Stimulated activated CD8-positive, alpha-beta memory T cell treated with anti-CD3 and anti-CD28 coated beads, Interleukin-7, amount 100 ng/mL, for 4 hours (primary cell): ENCODE measurements at places on chromosomes 7 and 10.

- DNase-seq: no peak
Measured at GRCh38 chr7:77409005-77409738, 7.0 kb downstream of the GSAP start.

- DNase-seq: no peak
Measured at GRCh38 chr7:76054123-76055120, 6.5 kb downstream of the MDH2 start.

DNA sequence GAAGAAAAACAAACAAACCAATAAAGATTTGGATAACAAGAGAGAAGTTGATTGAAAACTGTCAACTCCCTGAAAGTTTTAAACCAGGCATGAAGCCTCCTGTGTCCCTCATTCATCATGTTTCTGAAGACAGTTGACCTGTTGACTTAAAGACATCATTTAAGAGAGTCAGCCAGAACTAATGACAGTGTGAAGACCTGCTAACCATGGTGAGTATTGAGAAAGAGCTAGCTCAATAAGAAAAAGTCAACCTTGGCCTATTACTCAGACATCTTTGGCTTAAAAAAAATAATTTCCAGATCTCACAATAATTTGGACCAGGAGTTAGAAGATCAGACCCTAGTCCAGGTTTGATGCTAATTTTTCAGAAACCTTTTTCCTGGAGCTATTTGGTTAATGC is 45.3 kb upstream of the ANKRD1 start:
- no peak for DNase-seq

DNA sequence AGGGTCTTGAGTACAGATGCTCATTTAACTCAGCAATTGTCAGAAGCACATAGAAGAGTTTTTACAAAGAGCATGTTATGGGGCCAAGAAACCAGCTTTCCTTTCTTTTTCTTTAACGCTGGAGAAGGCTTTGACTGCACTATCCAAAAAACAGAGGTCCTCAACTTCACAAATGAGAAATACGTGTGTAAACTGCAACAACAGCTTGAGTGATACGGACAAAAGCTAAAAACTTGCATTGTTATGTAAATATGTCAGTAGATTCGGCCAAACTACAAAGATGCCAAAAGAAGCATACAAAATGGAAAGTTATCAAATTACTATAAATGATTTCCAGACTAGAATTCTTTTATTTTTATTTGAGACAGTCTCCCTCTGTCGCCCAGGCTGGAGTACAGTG is 62.4 kb upstream of the C10orf90 start:
- DNase-seq: no peak

- DNase-seq: no peak
Measured at GRCh38 chr7:131072505-131073091, 255.1 kb upstream of the MKLN1 start.

GRCh38 chr10:116765648-116766081 is 23.3 kb upstream of the HSPA12A start:
- no peak for DNase-seq

DNA sequence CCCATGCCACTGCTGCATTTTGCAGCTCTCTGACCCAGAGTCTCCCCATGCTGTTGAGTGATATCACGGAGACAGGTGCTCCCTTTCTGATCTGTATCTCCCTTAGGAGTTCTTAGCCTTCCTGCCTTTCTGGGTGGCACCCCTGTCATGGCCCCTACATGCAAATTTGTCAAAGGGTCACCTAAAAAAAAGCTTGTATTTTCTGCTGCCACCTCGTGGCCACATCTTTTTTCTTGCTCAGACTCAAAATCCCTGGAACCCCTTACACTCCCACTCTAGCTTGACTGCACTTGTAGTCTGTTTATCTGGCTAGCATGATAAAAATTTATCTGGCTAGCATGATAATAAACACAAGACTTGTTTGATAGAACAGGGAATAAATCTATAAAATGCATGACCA is 809.1 kb downstream of the SORCS1 start:
- DNase-seq: no peak

- no peak for DNase-seq
Measured at GRCh38 chr7:121561717-121562116, 165.6 kb upstream of the FAM3C start.

- DNase-seq: no peak
Measured at GRCh38 chr10:36344240-36345174, 702.4 kb upstream of the FZD8 start.

- no peak for DNase-seq
Measured at GRCh38 chr10:128060341-128061250, 65.6 kb downstream of the MKI67 start.

- DNase-seq: no peak
Measured at GRCh38 chr7:47308808-47309207, 273.1 kb downstream of the TNS3 start.

- DNase-seq: no peak
Measured at GRCh38 chr10:117086546-117086945, 51.5 kb downstream of the VAX1 start.

GRCh38 chr10:95312257-95312656 is 21.5 kb upstream of the PDLIM1 start:
- DNase-seq: no peak

DNA sequence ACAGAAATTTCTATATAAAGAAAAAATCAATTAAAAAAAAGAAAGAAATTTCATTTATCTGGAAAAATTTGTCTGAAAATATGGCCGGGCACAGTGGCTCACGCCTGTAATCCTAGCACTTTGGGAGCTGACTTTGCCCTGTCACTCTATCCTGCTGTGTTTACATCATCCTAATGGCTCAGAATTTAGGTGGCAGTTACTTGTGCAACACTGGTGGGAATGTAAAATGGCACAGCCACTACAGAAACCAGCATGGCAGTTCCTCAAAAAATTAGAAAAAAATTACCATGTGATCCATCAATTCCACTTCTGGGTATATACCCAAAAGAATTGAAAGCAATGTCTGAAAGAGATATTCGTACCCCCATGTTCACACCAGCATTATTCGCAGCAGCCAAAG is 405.2 kb upstream of the AUTS2 start:
- DNase-seq: no peak

DNA sequence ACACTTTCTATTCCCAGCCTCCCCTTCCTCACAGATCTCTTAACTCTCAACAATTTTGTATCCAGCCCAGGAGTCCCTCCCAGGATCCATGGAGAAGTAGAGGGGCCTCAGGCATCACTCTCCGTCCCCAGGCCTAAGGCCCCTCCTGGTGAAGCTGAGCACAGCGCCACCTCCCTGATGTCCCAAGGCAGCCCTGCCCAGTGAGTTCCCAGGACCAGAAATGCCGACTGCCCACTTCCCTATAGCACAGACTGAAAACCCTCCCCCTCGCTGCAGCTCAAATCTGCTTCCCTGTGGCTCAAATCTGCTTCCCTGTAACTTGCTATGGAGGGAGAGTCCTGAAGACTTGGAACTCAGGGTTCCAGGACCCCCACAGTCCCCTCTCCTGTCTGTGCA is 35.6 kb downstream of the YKT6 start:
- DNase-seq: no peak

DNA sequence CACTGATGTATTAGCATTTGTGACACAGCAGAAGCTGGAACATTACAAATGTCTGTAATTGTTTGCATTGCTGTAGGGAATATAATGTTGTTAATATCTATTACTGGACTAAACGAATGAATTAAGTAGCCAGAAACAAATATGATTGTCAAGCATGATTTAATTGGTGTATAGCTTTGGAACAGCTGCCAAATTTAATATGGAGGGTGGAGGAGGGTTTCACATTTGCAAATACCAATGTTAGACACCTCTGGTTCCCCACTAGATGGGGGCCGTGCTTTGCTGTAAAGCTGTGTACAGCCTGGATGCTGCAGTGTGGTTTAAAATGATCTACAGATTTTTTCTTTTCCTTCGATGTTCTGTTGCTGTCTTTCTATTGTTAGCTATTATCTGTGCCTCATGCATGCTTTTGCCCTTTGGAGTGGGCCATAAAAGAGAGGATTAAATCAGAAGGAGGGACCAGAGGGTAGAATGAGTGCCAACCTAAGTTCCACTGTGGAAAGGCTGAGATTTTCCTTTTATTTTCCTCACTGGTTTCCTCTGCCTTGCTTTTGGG is 23.1 kb downstream of the DNAJB9 start:
- DNase-seq: no peak

- DNase-seq: no peak
Measured at GRCh38 chr10:48330269-48330668, 23.8 kb downstream of the MAPK8 start.

GRCh38 chr10:89296220-89296648 is 5.6 kb upstream of the IFIT2 start:
- DNase-seq: no peak

DNA sequence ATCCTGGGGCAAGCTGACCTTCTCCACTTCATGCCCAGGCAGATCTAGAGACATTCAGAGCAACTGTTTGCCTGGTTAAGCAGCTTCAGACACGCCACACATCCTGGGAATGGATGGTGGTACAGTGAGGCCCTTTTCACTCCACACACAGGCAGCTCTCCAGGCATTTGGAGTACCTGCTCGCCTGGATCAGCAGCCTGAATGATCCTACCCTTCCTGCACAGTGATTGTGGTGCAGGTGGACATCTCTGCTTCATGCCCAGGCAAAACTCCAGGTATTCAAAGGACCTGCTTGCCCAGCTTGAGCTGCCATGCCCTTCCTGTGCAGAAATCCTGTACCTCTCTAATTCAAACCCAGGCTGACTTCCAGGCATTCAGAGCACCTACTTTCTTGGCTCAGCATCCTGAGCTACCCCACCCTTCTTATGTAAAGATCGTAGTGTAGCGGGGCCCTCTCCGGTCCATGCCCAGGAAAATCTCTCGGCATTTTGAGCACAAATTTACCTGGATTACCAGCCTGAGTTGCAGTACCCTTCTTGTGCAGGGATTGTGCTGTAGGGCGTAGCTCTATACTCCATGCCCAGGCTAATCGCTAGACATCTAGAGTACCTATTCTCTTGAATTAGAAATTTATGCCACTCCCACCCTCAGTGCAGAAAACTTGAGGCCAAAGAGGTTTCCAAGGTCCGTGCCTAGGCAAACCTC is 972.8 kb downstream of the ANKRD7 start:
- no peak for DNase-seq

- no peak for DNase-seq
Measured at GRCh38 chr10:35789996-35790395, 147.9 kb upstream of the FZD8 start.

GRCh38 chr10:2214805-2215204 is 477.5 kb upstream of the ADARB2 start:
- no peak for DNase-seq

DNA sequence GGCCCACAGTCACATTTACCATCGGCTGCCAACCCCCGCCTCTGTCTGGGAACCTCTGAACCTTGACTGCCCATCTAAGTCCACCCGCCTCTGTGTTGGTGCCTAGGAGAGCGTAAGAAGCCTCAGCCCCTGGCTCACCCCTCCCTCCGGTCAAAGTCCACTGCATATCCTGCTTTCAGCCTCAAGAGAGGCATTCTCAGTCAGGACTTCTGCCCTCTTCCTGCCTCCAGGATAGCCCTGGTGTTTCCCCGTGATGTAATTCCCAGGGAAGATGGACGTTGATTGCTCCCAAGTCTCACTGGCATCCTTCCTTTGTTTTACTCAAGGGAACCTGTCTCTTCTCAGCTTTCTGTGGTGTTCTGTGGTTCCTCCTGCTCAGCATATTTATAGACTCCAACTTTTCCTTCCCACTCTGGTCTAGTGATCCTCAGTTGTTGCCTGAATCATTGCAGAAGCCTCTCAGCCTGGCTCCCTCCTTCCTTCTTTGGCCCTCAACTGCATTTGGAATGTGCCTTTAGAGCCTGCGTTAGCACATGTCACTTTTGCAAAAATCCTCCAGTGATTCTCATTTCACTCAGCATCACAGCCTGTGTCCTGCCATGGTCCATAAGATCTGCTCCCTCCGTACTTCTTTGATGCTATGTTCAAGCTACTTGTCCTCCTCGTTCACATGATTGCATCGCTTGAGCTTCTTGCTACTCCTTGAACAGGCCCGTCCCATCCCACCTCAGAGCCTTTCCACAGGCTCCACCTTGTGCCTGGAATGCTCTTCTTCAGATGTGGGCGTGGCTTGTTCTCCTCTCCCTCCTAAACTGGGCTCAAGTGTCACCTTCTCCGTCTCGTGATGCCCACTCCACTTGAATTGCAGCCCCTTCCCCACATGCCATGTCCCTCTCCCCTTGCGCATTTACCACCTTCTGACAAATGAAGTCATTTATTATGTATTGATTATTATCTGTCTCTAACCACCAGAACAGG is 124.2 kb downstream of the PLPP4 start:
- no peak for DNase-seq

DNA sequence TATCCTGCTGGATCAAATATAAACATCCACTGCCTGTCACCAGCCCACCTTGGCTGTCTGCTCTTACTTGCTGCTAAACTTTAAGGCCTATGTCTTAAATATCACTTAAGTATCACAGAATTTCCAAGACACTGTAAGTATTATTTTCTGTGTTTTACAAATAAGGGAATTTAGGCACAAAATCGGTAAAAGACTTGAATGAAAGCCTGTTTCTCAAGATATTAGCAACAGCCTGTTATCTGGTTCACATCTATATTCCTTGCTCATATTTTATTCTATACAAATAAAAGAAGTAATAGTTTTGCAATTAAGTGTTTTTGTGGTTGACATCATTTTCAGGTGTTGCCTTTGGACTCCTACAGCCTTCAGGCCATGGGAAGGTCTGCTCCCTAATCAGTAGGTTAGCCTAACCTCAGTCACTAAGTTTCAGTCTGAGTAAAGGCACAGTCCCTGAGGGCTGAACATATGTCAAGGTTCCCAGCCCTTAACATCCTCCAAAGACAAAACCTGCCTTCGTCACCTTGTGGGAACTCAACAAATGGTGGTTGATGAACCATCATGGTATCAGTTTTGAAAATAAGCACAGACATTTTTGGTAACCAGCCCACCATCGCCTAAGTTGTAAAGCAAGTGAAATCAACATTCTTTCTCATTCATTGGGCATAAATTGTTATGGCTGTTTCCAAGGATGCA is 127.1 kb downstream of the CREB5 start:
- DNase-seq: no peak

DNA sequence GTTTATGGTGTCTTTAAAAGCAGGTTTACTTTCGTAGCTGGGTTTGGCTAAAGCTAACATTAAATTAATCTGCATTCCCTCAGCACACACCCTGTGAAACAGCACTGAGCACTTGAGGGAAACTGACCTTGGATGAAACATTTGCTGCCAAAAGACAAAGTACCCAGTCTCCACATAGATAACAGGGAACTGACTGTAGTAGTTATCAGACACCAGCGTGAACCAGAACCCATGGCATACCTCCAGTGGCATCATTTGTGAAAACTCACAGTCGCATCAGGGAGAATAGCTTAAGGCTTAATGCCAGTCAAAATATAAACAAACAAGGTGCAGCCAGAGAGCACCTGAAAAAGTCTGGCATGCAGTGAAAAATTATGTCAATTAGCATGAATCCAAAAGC is 357.8 kb upstream of the C7orf33 start:
- DNase-seq: no peak
